Hippocampal formation (tissue), 2 donors: ENCODE measurements at places on chromosomes 2 and 18.

DNA sequence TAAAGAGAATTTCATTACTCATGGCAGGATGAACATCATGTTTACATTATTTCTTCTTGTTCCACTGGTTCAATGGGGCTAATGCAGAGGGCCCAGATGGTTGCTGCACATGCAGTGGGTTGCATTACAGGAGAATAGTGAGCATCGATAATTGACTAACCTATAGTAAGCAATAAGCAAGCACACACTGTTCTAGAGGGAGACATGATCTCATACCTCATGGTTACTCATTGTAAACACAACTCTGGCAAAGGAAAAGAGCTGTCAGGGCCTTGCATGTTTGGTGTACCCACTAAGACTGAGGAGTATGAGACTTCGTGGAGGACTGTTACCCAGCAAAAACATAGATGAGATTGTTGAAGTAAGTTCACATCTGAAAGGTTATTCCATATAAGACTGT, 885.6 kb upstream of the VRK2 start:
- DNase-seq = no peak

- no peak for DNase-seq
Observed at GRCh38 chr2:127397568-127398238, 9.9 kb upstream of the MAP3K2 start.

DNA sequence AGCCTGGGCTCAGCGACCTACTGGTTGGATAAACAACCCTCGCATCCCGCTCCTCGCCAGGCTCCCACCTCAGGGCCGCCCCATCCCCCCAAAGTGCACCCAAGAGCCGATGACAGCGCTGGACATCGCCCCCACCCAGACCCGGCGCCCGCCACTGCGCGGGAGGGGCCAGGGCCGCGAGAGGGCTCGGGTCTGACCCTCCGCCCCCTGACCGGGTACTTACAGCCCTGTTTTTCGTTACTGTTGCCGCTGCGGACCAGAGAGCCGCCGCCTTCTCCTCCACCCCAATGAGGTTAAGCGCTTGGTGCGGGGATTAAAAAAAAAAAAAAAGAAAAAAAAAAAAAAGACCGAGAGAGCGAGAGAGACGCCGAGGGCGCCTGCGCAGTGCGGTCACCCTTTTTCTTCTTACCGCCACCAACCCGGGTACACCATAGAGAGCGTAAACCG, at the start of gene CLASP1:
Gene CLASP1 (minus strand): TSS at position 314 of the 447 bp plus-strand sequence. CDS start 43,567 bp downstream, outside the sequence.
- peak; percentile 65 for DNase-seq

DNA sequence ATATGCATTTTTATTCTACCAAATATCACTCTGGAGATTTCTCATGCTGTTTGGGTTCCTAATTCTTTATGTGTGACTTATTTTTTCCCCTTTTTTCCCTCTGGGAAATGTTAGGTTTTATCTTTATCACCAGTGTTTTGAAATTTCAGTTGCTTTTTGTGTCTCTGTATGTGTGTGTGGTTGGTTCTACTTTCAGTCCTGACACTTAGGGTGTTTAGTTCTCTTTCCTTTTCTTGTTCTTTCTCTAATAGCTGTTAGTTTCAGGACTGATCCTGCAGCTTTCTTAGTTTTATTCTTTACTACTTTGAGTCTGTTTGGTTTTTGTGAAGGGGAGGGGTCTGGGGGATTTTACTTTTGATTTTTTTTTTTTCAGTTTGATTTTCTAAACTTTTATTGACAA, 23.1 kb downstream of the PPM1B start:
- no peak for DNase-seq

DNA sequence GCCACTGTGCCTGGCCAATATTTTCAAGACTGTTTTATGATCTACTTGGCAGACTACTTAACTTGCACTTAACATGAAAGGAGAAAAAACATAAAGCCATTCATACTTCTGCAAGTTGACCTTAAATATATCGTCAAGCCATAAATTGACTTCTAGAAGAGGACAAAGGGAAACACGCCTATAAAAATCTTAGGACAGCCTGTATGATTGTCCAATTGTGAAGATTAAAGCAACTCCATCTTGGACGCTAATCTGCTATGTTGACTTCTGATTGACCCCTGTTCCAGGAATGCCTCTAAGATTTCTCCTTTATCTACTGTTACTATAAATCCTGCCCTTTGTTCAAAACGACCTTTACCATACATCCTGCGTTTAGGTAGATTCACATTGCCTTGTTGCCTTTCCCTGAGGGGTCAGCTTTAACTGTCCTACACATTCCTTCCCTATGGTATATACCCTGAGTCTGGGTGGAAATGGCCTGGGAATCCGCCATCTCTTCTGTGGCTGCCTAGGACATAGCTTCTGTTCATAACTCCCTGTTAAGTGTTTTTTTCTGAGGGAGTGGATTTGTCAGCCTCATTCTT, 40.2 kb upstream of the SLC35F5 start:
- DNase-seq = no peak

- no peak for DNase-seq
Observed at GRCh38 chr2:25251422-25252273, 83.3 kb upstream of the POMC start.

- no peak for DNase-seq
Observed at GRCh38 chr2:16767789-16768476, 102.3 kb upstream of the CYRIA start.

DNA sequence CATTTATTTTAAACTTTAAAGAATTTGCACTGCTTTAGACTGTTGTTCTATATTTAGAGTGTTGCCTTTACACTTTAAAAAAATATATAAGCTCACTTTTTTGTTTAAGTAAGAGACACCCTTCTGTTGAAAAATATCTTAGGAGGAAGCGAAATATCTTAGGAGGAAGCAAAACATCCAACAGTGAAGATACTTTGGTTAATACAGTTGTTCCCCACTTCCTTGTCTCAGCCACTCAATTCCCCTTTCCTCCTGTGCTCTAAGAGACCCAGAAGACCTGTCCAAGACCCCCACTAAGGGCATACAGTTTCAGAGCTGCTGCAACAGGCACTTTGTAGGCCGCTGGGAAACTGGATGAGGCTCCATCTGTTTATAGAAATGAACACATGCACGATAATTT, 5.7 kb downstream of the SERPINB8 start:
- DNase-seq = no peak

GRCh38 chr2:33134086-33134771, 187.5 kb downstream of the LTBP1 start:
- peak; percentile 68 for DNase-seq

DNA sequence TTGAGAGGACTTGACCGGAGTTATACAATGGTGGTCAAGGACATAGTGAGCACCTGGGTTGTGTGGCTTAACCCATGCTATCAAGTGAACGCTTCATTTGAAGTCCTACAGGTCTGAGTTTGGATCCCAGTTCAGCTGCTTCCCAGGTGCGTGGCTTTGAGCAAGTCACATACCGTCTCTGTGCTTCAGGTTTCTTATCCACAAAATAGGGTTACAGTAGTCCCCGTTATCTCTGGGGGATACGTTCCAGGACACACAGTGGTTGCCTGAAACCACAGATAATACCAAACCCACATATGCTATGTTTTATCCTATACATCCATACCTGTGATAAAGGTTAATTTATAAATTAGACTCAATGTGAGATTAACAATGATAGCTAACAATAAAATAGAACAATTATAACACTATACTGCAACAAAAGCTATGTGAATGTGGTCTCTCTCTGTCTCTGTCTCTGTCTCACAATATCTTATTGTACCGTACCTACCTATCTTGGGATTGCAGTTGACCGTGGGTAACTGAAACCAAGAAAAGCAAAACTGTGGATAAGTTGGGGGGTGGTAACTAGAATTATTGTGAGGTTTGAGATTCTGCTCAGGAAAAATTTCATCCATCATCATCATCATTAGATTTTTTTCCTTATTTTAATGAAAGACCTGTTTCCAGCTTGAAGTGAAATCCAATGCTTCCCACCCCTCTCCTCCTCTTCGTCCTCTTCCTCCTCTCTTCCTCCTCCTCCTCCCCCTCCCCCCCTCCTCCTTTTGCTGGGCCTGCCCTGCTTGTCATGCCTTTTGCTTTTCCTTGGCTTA, 22.7 kb downstream of the LBH start:
- no peak for DNase-seq

DNA sequence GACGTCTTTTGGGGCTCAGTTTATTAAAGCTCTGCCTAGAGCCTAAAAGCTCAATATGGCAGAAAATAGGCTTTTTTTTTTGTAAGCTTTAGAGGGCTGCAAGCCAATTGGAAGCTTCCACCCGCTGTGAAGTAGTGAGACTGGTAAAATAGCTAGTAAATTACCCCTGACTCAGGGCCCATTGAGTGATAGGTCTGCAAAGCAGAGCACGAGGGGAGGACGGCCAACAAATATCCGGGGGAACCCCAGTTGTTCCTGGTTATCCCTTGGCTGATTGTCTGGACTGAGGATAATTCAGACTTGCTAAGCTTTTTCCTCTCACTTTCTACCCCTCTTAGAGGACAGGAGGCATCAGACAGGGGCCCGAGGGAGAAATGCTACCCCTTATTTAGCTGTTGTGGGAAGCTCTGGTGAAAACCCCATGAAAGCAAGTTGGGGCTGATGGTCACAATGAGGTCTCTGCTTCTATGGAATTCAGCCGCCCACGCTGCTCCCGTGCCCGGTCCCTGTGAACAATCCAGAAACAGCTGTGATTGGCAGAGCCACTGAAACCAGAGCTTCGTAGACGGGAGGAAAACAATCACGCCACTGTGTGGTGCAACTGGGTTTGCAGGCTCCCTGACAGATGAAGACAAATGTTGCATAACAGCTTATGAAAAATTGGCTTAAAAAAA, 141.9 kb upstream of the LGALSL start:
- peak; percentile 85 for DNase-seq

- DNase-seq = no peak
Observed at GRCh38 chr18:9950289-9951016, 36.6 kb downstream of the VAPA start.

DNA sequence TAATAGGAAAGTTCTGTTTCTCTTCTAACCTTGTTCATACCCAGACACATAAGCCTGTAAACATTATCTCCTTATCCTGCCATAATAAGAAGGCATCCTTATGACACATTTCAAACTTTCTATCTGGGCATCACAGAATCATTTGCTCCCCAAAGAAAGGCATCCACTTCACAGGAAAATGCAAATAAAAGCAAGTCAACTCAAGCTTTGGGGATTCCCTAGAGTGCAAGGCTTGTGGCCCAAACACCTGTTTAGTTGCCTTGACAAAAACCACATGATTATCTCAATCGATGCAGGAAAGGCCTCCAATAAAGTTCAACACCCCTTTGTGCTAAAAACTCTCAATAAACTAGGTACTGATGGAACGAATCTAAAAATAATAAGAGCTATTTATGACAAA, 195.7 kb upstream of the GALNT5 start:
- DNase-seq = no peak

- no peak for DNase-seq
Observed at GRCh38 chr18:23422751-23423418, 30.2 kb upstream of the RIOK3 start.

DNA sequence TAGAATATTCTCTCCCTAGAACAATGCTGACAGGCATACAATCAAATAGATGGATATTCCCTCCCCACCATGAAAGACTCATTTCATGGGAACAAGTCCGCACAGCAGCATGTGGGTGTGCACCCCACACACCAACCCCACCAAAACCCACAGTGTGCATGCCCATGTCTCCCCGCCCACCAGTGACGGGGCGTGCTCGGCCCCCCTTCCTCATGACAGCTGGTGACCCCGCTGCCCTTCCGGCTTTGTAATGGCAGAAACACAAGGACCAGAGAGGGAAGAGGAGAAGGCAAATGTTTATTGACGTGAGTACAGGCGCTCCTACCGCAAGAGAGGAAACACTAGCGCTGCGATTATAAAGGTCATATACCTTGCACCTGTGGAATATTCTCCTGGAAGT, 30.8 kb upstream of the ODC1 start:
- DNase-seq = no peak

DNA sequence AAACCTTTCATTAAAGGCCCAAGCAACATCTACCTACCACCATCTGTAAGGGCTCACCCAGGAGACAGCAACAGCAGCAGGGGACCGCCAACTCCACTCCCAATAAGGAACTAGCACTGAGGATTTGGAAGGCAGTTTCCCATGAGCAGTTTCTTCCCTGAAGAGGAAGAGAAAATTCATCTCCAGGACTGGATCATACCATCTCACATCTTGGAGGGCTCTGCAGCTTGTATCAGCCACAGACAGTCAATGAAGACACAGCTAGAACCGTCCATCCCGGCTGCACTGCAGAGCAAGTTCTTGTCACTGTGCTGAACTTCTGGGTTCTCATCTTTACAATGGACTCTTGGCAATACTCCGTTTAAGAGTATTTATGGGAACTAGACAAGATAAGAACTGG, 2.8 kb upstream of the GYPC start:
- no peak for DNase-seq

- DNase-seq = no peak
Observed at GRCh38 chr2:28294451-28294850, 98.2 kb upstream of the FOSL2 start.

GRCh38 chr2:45964223-45964841, 312.9 kb downstream of the PRKCE start:
- no peak for DNase-seq

DNA sequence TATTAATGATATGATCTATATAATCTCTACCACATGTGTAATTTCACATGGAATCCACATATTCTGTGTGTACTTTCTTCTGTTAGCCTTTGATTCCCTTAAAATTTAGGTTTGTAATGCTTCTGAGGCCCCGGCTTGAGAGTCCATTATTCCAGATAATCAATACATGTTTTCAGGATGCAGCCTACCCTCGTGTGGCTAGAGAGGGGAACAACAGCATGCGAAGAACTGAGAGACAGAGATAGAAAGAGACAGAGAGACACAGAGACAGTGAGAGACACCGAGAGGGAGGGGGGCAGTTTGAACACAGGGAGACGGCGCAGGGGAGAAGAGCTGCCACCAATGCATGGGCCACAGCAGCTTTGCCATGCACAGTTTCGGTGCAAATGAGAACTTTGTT, 185.4 kb downstream of the SNTG2 start:
- DNase-seq = no peak

DNA sequence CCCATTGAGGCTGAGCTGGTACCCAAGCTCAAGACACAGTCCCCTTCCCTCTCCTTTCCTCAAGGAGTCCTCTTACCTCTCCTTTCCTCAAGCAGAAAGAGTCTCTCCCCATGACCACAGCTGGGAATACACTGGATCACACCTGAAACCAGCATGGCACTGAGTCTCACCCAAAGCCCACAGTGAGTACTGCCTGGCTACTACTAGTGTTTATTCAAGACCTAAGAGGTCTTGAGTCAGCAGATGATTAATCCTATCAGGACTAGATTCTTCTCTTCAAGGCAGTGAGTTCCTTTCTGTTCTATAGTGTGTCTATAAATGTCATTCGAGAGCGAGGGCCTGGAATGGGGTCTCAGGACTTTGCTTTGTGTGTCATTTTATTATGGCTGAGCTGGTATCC, 111.4 kb downstream of the METTL4 start:
- no peak for DNase-seq

DNA sequence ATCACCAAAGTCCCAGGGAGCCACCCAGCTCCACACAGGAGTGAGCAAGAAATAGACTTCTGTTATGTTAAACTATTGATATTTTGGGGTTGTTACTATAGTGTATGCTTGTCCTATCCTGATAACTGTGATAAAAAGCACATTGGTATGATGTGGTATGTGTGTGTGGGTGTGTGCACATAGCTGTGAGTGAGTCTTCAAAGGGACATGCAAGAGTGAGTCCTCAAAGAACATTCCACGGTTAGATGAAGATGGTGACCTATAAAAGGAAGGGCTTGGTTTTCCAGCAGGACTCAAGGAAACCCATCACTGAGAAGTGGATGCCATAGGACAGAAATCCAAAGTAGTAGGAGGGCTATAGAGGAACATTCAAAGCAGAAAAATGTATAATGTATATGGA, 342.9 kb downstream of the TSN start:
- no peak for DNase-seq
